ENCODE measurements at places on chromosomes 1 and 21.

GRCh38 chr1:38222891-38223290 lies 176.3 kb upstream of the POU3F1 start:
- no peak for DNase-seq

DNA sequence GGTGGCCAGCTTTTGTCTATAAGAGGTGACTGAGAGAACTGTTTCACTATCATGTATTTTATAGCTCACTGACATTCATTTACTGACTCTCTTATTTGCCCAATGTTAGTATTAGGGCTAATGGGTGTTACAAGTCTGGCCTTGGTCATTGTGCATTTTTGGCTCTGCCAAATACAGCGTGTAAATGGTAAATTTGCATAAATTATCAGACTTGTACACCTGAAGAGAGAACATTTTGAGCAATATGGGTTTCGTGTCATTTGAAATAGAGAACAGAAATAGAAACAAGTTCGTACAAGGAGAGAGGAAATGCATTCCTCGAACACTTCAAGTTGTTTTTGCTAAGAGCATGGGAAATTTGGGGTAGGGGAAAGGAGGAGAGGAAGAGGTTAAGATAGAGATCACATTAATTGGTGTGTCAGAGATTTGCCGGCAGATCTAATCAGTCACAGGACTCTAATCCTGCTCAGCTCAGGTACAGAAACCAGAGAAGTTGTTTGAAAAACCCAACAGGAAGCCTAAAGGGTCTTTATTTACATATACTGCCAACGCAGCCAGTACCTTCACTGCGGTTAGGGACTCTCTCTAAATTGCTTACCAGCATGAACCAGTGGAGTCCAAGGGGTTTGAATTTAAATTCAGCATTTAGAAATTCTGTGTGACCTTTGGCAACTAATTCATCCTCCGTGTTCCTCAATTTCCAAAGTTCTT lies 261.5 kb downstream of the GPATCH2 start:
- no peak for DNase-seq

DNA sequence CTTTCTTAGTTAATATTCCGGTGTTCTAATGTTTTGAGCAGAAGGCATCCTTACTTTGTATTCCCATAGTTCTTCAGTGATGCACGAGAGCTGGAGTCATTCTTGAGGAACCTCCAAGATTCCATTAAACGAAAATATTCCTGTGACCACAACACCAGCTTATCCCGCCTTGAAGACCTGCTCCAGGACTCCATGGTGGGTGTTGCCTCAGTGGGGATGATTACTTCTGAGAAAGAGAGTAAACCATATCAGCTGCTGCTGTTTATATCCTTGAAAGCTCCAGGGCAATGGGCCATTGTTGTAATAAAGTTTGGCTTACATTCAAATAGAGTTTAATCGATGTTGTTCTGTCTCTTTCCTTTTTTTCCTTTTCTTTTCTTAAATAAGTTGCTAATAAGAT lies 93.1 kb downstream of the MACF1 start:
- no peak for DNase-seq

GRCh38 chr1:218585511-218586184 lies 240.5 kb downstream of the TGFB2 start:
- no peak for DNase-seq

- no peak for DNase-seq
These were observed 10.1 kb upstream of the PADI1 start for GRCh38 chr1:17194615-17195528.

- DNase-seq = peak; percentile 71
These were observed 5.7 kb upstream of the TPRG1L start for GRCh38 chr1:3618881-3619671.

- no peak for DNase-seq
These were observed 35.1 kb upstream of the GUCA2B start for GRCh38 chr1:42118125-42118524.

DNA sequence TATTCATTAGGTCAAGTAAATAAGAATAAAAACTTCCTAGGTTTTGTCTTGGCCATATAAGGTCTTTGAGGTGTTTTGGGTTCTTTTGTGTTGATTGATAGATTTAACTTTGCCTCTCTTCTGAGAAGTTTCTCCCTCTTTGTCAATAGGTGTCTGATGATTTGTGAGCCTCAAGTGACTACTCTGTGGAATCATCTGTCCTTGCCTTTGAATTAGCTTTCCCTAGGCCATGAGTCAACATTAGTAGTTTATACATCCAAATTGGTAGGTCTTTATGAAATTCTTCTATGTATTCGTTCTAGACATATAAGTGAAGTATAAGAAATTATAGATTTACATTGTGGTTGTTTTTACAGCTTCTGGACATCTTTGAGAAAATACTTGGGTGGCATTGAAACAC lies 864.4 kb downstream of the USP25 start:
- no peak for DNase-seq

DNA sequence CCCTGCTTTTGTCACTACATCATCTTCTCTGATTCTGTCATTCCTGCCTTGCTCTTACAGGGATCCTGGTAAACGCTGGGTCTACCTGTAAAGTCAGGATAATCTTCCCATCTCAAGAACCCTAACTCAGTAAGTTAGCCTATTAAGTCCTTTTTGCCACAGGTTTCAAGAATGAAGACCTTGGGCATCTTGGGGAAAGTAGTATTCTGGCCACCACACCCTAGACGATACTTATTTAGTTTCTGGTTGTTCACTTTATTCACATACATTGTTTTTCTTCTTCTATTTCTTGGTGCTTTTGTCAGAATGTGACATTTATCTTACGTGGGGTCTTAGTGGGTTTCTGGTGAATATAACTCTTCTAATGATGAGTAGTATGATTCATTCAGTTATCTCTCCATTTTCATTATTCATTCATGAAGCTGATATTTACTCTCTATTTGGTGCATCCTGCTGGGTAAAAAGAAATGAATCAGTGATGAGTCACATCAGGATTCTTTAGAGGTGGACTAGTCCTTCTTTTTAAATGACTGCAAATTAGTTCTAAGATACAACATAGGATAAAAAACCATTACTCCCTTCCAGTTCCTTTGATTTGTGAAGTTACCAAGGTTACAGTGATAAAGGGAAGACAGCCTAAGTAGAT lies 514.4 kb upstream of the B3GALT2 start:
- DNase-seq = no peak

GRCh38 chr1:113886417-113887401 lies 672 bp downstream of the BCL2L15 start:
- DNase-seq = no peak

DNA sequence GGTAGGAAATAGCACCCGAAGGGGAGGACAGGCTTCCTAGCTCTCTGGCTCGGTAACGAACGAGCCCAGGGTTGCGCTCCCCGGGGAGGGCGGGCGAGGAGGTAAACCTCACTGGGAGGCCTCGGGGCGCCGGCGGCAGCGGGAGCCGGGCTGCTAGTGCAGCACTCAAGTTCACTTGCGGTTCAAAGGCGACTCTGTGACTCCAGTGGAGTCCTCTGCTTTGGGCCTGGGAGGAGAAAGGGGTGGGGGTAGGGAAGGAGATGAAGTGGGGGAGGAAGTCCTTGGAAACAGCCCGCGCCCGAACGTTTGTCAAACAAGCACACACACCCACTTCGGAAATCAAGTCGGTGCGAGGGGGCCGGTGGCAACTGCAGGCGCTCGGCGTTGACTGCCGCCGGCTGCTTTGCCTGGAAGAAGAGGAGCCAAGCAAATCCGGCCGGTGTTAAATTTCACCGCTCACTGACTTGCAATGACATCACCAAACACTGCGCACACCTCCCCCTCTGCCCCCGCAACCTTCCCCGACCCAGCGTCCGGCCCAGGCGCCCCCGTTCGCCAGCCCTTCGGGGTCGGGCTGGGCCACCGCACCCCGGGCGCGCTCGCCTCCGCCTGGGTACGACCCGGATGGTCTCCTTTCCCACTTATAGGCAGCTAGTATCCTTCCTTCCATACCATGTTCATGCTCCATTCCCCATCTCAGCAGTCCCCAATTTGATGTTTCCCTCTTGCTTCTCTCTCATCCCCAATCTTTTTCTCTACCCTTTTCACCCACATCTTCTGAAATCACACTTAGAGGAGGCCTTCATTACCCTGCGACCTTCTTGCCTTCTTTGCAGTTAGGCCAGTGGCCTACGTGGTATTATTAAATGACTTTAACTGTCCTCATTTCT lies at the start of gene COL24A1:
Gene COL24A1, minus strand, starts transcription at position 207 of the 890 bp plus-strand sequence. CDS start 376 bp downstream, outside the sequence.
- DNase-seq = no peak

GRCh38 chr1:80369780-80370179 lies 1363.2 kb upstream of the ADGRL4 start:
- no peak for DNase-seq

DNA sequence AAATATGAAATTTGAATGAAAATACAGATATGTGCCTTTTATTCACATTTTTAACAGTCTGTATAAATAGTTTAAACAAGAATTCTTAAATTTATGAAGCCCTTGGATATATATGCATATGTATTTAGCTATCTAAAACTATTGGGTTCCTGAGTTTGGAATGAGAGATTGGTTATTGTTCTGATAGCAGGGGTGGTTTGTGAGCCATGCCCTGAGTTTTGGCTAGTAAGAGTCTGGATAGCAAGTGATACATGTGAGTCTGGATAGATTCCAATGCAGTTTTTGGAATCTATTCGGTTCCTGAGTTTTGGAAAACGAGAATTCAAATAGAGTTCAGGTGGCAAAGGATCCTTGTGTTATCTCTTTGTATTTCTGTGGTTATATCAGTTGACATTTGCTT lies 2.8 kb downstream of the MAN1A2 start:
- DNase-seq = no peak

GRCh38 chr1:153262070-153262366 lies 2.5 kb downstream of the LORICRIN start:
- DNase-seq = no peak

DNA sequence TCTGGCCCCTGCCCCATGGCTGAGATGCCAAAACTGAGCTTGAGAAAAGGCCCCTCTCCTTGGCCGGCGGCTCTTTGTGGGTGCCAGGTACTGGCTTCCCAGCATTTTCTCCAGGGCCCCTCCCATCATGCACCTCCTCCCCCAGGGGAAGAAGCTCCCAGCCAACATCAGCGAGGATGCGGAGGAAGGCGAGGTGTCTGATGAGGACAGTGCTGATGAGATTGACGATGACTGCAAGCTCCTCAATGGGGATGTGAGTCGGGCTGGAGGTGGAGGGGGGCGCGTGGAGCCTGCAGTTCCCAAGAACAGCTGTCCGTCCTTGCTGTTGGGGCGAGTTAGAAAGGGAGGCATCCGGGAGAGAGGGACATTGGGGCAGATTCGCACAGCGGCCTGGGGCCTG lies 13.5 kb downstream of the PLCH2 start:
- no peak for DNase-seq

- peak; percentile 23 for DNase-seq
These were observed 532.2 kb downstream of the MATN1 start for GRCh38 chr1:30191154-30191702.

- no peak for DNase-seq
These were observed 2.7 kb upstream of the ARTN start for GRCh38 chr1:43930949-43931275.

GRCh38 chr1:243926803-243927245 lies 76.8 kb upstream of the AKT3 start:
- no peak for DNase-seq

- no peak for DNase-seq
These were observed 108.8 kb downstream of the PAX7 start for GRCh38 chr1:18739408-18739807.

GRCh38 chr1:218392780-218393179 lies 47.6 kb downstream of the TGFB2 start:
- DNase-seq = no peak

DNA sequence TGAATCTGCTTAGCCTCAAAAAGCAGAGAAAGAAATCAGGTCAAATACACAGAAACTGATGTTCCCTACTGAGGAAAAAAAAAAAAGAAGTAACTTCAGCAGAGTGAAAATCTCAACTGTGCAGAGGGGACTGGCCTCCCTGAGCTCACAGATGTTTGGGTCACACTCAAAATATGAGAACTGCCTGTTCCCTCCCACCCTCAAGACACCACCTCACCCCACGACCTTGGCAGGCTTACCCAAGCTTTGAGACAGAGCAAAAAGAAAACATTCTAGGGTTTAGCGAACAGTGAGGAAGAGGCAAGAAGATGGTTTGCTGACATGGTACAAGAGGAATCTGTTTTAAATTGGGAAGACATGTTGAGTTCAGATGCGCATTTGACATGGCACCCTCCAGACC lies 48.8 kb downstream of the NID1 start:
- no peak for DNase-seq

DNA sequence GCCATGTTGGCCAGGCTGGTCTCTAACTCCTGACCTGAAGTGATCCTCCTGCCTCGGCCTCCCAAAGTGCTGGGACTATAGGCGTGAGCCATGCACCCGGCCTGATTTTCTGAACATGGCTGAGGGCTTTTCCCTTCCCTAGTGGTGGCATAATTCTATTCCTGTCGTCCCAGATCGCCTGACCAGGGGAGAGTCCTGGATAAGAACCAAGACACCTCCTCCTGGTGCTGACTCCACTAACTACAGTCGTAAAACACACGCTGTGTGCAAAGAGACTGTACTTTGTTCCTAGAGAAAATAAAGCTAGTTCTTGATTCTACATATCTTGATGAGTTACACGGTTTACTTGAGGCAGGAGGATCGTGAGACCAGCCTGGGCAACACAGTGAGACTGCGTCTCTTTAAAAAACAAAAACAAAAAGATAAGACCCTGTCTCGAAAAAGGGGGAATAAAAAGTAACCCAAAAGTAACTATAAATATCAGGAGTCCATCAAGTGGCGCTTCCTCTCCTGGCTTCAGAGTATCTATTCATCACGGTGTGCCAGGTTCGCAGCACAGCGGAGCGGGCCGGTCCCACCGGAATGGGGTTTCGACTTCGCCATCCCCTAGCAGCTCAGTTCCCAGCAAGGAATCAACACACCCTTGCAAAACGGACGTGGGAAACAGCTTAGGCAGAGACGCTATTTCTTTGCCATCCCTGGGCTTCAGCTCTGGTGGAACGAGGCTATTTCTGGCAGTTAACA lies 973 bp downstream of the SDF4 start:
- no peak for DNase-seq

DNA sequence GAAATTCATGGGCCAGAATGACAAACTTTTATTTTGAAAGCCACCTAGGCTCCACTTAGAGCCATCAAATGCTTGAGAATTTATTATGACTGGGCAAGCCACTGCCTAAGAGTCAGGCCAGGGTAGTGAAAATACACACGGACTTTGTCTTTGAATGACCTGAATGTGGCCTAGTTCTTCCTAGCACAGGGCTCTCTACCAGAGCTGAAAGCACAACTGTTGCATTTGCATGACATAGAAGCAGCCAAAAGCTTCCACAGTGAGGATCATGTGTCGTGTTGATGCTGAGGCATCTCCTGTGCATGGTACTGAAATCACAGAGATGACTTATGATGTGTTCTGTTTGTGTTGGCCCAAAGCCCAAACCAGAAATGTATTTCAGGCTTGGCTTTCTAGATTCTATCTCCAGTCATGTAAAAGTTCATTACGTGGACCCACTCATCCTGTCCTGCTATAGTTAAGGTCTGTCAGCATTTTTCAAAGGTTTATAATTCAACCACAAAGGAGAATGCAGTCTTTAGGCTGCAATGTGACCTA lies 164.0 kb upstream of the UBE2U start:
- no peak for DNase-seq

- no peak for DNase-seq
These were observed 22.7 kb downstream of the KRTAP10-1 start for GRCh38 chr21:44517175-44517899.

All from T-helper 9 cell (primary cell).